ENCODE measurements at places on chromosomes 11 and 22.

DNA sequence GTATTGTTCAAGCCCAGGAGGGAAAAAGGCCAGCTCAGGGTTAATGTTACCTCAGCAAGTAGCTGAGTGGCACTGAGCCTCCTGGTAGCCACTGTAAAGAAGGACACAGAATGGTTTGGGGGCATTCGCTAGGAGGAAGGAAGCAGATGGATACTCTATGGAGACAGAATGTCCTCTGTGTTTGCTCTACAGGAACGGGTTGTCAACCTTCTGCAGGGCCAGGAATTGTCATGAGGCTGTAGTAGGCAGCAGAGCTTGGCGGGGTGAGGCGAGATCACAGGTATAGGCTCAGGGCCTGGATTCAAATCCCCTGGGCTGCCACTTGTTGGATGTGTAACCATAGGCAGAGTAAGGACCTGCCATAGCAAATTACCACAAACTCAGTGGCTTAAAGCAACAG, 3.0 kb upstream of the LRRC75B start:
- no peak for DNase-seq

- no peak for DNase-seq
These were observed 705 bp downstream of the FZD4 start for GRCh38 chr11:86954269-86955110.

DNA sequence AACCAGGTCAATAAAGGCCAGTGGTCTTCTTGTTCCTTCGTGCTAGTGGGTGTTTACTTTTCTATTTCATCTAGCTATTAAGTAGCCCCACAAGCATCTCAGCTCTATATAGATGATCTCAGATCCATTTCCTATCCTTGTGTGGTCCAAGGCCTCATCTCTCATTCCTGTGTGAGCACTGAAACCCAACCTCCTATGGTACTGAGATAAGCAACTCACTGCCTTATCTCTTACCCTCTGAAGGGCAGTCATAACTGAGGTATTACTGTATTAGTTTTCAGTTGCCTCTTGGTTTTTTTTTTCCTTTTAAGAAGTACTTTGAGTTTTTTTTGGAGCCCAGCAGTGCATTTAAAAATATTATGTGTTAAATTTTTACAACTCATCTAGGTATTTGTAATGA, 28.3 kb downstream of the ACER3 start:
- no peak for DNase-seq

GRCh38 chr11:99911116-99911515, 776.0 kb upstream of the ARHGAP42 start:
- no peak for DNase-seq

- no peak for DNase-seq
These were observed 7.5 kb downstream of the TMEM138 start for GRCh38 chr11:61369372-61370348.

GRCh38 chr22:26707581-26707980, 50.2 kb downstream of the MIAT start:
- no peak for DNase-seq

- no peak for DNase-seq
These were observed 1.2 kb upstream of the DRG1 start for GRCh38 chr22:31398231-31398630.

DNA sequence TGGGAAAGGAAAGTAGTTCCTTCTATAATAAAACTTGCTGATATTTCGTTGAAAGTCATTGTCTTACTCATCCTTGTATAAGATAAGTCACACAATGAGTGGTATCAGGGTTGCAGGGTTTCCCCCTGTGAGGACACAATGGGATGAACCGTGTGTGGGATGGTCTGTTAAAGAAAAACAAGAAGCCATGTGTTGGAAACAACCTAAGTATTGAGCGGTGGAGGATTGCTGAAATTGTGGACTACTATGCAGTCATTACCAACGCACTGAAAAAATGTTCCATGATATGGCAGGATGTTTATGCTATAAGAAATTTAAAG, 28.6 kb downstream of the PTPRJ start:
- DNase-seq: peak; percentile 40

GRCh38 chr11:129061492-129062230, 119.0 kb upstream of the TP53AIP1 start:
- no peak for DNase-seq

DNA sequence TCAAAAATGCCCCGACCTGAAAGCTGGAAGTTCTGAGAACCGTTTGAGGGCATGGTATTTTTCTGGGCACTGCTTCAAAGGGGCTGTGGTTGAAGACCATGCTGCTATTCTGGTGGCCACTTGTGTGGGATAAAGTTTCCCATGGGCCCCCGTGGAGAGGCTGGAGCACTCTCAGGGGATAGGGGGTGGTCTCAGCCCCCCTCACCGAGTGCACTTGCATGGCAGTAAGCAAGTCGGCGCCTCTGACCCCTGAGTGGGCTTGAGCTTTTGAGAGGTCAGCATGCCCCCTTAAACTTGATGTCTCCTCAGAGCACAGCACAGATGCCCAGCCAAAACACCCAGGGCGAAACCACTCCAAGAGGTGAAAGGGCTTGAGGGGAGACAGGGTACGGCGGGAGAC, 35.6 kb downstream of the TIMP3 start:
- DNase-seq: no peak

GRCh38 chr22:39221999-39222686, 22.6 kb downstream of the PDGFB start:
- DNase-seq: no peak

DNA sequence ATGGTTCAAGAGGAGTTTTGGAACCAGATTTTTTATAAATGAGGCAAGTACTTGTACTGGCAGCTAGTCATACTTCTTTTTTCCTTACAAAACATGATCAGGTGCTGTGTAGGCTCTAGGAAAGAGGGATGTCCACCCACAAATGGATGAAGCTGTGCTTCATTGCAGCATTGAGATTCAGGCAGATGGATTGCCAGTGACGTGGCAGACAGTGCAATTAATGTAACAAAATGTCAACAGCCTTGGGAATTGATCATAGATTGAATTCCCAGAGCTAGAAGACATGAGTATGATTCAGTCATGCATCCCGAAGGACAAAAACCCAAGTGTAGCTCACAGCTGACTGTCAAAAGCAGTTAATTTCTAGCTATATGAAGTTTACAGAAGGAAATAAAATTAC, 99.2 kb upstream of the RASSF10 start:
- no peak for DNase-seq

DNA sequence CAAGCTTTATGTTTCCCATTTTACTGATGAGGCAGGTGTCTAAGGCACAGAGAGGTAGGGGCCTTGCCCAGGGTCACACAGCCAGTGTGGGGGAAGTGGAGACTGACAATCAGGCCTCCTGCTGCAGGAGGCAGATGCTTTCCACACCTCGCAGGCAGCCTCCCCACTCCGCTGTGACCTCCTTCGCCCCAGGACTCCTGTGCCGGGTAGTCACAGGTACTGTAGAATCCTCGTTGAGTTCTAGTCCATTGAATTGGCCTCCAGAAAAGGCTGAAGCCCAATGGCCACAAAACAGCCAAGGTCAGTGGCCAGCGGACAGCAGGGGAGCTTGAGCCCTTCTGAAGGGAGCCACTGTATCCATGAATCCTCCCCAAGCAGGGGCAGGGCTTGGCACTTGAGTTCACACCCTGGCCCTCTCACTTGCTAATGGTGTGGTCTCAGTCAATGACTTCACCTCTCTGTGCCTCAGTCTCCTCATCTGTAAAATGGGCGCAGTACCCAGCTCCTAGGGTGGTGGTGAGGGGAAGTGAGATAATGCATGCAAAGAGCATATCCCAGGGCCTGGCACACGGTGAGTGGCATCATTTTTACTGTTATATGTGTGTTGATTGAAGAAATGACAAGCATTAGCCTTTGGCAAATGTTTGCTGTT, 1.1 kb upstream of the FXYD2 start:
- no peak for DNase-seq

GRCh38 chr11:72308226-72309073, 64.5 kb upstream of the PHOX2A start:
- no peak for DNase-seq

DNA sequence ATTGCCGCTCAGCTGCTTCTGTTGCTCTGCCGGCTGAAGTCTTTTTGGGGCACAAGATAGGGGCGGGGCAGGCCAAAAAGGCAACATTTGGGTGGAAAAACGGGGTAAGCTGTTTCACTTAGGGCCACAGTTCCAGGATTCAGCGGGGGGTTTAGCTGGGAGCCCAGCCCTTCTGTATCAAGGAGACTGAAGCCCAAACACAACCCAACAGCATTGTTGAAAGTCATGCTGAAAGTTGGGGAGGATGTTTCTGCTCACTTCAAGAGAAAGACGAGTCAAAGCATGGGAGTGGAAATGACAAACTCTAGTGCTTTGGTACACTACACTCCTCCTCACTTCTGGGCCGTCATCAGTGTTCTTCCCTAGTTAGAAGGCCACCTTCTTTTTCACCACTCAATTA, 56.1 kb upstream of the GNAZ start:
- no peak for DNase-seq

- DNase-seq: peak; percentile 67
These were observed 21.7 kb downstream of the SLC43A1 start for GRCh38 chr11:57493507-57494503.

GRCh38 chr11:48077251-48077650, 96.9 kb downstream of the PTPRJ start:
- DNase-seq: no peak

DNA sequence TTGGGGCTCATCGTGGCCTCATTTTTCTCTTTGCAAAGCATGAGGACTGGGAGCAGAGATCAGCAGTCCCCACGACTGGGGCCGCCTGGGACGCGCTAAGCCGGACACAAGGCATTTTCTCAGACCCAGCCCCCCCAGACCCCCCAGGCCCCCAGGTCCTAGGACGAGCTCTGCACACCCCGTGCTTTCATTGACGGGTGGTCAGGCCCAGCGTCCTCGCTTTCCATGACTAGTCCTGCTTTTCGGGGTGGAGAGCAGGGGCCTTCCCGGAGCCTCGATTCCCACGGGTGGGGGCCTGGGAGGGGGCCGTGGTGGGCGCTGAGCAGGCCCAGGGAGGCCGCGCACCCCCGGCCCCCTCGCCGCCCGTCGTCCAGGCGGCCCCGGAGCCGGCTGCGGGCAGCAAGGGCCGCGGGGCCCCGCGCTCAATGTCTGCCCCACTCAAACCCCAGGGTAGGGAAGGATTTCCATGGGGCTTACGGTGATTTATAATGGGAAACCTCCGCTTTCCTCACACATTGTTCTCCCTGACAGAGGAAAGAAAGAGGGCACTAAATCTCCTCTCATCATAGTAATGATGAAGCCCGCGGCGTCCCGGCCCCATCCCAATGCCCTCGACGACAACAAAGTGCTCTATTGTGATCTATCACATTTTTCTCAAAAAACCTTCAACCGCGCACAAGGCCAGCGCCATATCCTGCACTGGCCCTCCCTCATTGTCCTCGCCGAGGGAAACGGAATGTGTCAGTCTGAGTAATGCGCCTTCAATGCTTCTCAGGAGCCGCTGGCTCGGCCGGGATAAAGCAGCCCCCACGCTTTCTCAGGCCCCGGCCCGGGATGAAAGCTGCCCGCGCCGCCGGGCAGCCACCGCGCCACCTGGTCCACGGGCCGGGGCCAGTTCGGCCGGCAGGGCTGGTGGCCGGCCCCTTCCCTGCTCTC, 10.4 kb upstream of the LINC01488 start:
- no peak for DNase-seq

DNA sequence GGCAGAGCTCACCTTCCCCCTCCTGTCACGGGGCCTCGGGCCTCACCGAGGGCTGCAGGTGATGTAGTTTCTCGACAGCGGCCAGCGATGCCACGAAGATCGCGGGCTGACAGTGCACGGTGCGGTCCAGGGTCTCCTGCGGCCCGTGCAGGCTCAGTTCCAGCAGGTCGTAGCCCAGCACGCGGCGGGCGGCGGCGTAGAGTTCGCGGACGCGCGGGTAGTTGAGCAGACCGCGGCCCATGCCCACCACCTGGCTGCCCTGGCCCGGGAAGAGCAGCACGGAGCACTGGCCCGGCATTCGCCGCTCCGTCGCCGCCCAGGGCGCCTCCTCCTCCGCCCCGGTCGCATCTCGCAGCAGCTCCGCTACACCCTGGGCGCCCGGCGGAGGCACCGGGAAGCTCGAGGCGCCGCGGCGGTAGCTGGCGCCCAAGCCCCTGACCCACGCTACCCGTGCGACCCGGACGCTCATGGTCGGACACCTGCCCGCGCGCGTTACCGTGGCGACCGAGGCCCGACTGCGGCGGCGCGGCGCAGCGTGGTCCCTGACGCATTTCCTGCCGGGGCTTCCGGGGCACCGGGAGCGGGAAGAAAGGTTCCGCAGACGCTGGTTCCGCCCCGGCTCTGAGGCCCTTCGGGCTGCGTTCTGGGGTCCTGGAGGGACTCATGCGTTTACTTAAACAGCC, at the start of gene MCAT:
MCAT (minus strand) TSS at position 519 of the 683 bp plus-strand sequence; CDS start at position 469, 50 bp downstream.
- DNase-seq: peak; percentile 54

DNA sequence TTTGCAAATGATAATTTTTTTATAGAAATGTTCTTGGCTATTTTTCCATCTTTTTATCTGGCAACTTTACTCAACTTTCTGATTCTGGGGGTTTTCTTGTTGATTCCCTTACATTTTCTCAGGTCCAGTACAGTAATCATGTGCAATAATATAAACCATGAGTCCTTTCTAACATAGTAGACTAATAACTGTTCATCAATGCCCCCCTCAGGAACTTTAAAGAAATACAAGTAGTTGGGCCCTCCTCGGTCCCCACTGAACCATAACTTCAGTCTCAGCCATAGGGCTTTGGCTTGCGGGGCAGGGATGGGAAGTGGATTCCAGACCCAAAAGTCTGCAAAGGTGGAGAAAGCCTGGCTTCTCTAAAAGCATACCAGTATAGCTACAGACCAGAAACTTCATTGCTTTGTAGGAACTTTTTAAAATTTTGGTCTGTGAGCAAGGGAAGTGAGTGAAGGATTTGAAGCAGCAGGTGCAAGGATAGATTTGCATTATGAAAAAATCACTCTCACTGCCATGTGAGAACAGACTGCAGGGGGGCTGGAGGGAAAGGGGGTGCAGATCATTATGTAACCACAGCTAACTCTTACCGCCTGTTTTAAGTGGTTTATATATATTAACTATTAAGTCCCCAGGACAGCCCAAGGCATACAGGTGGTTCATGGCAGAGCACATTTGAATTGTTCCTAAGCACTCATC, 10.4 kb upstream of the TUB start:
- no peak for DNase-seq

DNA sequence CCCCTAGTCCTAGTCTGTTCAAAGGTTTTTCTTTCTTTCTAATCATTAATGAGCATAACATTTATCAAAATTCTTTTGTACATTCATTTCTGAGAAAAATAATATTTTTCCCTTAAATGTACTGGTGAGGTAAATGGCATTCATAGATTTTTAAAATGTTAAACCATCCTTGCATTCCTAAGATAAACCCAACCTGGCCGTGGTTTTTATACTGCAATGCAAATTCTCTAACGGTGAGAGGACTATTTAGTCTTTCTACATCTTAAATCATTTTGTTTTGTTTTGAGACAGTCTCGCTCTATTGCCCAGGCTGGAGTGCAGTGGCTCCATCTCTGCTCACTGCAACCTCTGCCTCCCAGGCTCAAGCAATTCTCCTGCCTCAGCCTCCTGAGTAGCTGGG, 40.6 kb downstream of the TRMU start:
- DNase-seq: no peak

Data from activated naive CD8-positive, alpha-beta T cell treated with anti-CD3 and anti-CD28 coated beads, Interleukin-2, amount 50 U/mL, for 16 hours (primary cell).